A549 treated with CpdA at 1 μM for 4 hours (cell line): ENCODE measurements at places on chromosomes 4 and X. TPM values are rescaled to one million over a fixed set of nuclear protein-coding genes. Genes with fewer than 3 reads are reported as not detected.

The FGF2 gene
- 40.6 to 63.0 TPM (median 56.9 TPM) in 5 replicates for total RNA-seq

The STATH gene
- not detected in 5 replicates for total RNA-seq

The SMPX gene
- not detected in 5 replicates for total RNA-seq

The TMSB15A gene
- 0.55 to 0.66 TPM (median 0.61 TPM) in 5 replicates for total RNA-seq

The FAM9C gene
- total RNA-seq: not detected in 5 replicates

The GAGE2A gene
- not detected in 5 replicates for total RNA-seq

The RGN gene
- total RNA-seq: 0.07 to 0.08 TPM in 2 of 5 replicates, not detected in the others

The SLC38A5 gene
- 0.07 to 0.46 TPM (median 0.09 TPM) in 3 of 5 replicates, not detected in the others for total RNA-seq

The MAGEC1 gene
- total RNA-seq: 0.01 to 0.10 TPM (median 0.05 TPM) in 4 of 5 replicates, not detected in the other

The GUCY1A1 gene
- total RNA-seq: not detected in 5 replicates

The DMRTC1 gene
- total RNA-seq: 0.09 TPM in 1 of 5 replicates, not detected in the others

The PCDH19 gene
- total RNA-seq: 0.02 to 0.06 TPM (median 0.05 TPM) in 5 replicates

The SLC26A1 gene
- 0.28 to 0.50 TPM (median 0.31 TPM) in 5 replicates for total RNA-seq

The AKAP14 gene
- not detected in 5 replicates for total RNA-seq

The SYP gene
- total RNA-seq: 2.4 to 3.6 TPM (median 3.1 TPM) in 5 replicates

The CENPE gene
- total RNA-seq: 5.8 to 10.4 TPM (median 7.5 TPM) in 5 replicates

The MAGEH1 gene
- total RNA-seq: 6.7 to 7.6 TPM (median 6.9 TPM) in 5 replicates

The PASD1 gene
- not detected in 5 replicates for total RNA-seq

The ANK2 gene
- 0.75 to 0.93 TPM (median 0.84 TPM) in 5 replicates for total RNA-seq

The CXCL5 gene
- 50.1 to 60.7 TPM (median 56.4 TPM) in 5 replicates for total RNA-seq

The UGT8 gene
- total RNA-seq: 0.07 to 0.15 TPM (median 0.13 TPM) in 5 replicates

The CXCL3 gene
- 5.1 to 7.5 TPM (median 6.5 TPM) in 5 replicates for total RNA-seq
